Melanocyte of skin (primary cell): ENCODE measurements at places on chromosomes 7 and 10. TPM values are rescaled to one million over a fixed set of nuclear protein-coding genes. Genes with fewer than 3 reads are reported as not detected.

Gene UBTD1
- 34.8 and 40.0 TPM in 2 replicates for total RNA-seq

Gene PRSS58
- total RNA-seq = not detected in 2 replicates

Gene LDB3
- 1.0 and 5.1 TPM in 2 replicates for total RNA-seq

Gene NANOS1
- total RNA-seq = 0.69 and 6.2 TPM in 2 replicates

Gene DENND10
- 57.6 and 73.3 TPM in 2 replicates for total RNA-seq

Gene TMEM176A
- not detected in 2 replicates for total RNA-seq

Gene ZNF775
- 5.5 TPM in 2 replicates for total RNA-seq

Gene SEMA4G
- total RNA-seq = 0.77 and 1.3 TPM in 2 replicates

Gene MAT1A
- total RNA-seq = 0.73 and 1.4 TPM in 2 replicates

Gene TRIM50
- total RNA-seq = not detected in 2 replicates

Gene EPHA1
- total RNA-seq = not detected in 2 replicates
